CD8-positive, alpha-beta memory T cell (primary cell): ENCODE measurements at places on chromosomes 5 and 9.

- no peak for DNase-seq
Observed at GRCh38 chr5:116506488-116506887, 68.1 kb downstream of the SEMA6A start.

GRCh38 chr9:947985-948384 is 28.5 kb upstream of the DMRT3 start:
- DNase-seq = no peak

DNA sequence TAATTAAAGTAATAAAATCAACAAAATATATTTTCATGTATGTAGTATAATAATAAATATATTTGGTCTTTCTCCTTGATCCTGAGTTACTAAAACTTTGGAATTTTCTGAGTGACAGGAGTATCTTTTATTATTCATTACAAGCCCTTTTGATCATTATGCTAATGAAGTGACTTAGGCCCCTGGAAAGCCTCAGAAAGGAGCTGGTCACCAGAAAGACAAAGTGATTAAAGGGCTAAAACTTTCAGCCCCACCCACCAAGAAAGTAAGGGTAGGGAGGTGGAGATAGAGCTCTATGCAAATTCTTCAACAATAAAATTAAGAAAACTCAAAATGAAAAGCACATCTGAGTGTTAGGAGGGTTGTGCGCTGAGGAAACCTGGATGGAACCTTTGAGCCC is 27.5 kb downstream of the UBQLN1 start:
- DNase-seq = no peak

GRCh38 chr5:112348387-112348786 is 70.7 kb downstream of the EPB41L4A start:
- DNase-seq = no peak

- no peak for DNase-seq
Observed at GRCh38 chr5:119302916-119303897, 52.6 kb upstream of the TNFAIP8 start.

GRCh38 chr5:31702712-31703111 is 63.8 kb downstream of the PDZD2 start:
- no peak for DNase-seq

- no peak for DNase-seq
Observed at GRCh38 chr5:82640916-82641315, 362.8 kb upstream of the RPS23 start.

DNA sequence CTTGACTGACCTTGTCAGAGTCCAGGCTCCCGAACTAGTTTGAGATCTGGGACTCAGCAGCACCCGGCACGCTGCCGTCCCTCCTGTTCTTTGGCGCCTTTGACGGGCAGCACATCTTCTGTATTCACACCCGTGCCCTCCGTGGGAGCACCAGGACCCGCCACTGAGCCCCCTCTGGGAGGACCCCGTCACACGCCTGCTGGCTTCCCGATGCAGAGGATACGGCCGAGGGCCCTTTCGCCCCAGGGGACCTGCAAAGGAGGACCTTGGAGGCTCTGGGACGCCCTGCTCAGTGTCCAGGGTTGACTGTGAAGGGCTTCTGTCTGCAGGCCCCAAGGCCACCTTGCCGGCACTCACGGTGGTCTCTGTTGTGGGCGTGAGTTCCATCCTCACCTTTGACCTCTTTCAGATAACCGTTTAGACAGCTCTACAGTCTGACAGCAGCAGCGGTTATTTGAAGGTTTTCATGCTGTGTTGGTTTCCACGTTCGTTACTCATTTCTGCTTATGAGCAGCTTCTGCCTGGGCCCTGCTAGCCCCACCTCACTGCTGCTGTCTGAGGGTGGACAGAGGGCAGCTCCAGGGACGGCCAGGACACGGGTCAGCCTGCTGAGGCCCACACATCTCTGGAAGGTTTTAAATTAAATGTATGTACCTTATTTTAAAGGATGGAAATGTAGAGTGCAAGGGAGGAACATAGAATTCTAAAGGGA is 12.6 kb upstream of the EXOC3 start:
- DNase-seq = no peak

DNA sequence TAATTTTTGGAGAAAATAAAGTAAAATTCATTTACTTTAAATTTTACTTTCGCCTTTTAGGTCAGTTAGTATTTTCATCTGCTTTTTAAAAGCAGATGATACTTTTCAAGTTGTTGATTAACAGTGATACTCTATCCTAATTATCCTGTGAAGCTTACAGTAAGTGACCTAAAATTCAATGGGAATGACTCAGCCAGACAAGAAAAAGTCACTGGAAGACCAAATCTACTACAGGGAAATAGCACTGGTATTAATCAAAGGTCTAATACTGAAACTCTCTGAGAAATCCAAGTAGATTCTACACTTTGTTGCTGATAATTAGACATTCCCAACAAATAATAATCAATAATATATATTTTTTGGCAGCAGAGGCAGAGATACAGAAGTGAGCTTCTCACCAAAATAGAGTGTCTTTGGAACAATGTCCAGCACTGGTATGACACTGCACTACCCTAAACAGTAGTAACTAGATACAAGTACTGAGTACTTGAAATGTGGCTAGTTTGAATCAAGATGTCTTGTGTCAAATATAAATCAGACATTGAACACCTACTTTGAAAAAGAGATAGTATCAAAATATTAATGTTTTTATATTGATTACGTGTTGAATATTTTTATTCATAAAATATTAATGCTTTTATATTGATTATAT is 22.8 kb upstream of the ELL2 start:
- DNase-seq = no peak

GRCh38 chr5:153718713-153719112 is 228.2 kb downstream of the GRIA1 start:
- no peak for DNase-seq

GRCh38 chr9:127846443-127847177 is 7.8 kb downstream of the ENG start:
- DNase-seq = no peak

- no peak for DNase-seq
Observed at GRCh38 chr9:99021512-99021911, 77.8 kb downstream of the COL15A1 start.

DNA sequence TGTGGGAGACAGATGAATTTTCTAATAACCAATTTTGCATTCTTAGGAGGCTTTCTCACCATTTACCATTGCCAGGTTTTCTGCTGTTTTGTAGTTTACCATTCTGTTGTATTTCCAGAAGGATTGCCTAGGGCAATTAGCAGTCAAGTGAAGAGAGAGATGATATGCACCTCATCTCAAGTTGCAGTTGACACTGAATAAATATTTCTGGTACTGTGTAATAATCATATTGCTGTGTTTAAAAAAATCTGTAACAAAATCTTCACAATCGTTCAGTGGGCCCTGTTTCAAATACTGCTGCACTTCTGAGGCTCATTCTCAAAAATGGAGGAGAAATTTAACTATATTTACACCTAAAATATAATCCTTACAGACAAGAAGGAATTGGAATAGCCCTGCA is 706.1 kb upstream of the PTPRD start:
- DNase-seq = no peak

- no peak for DNase-seq
Observed at GRCh38 chr9:136318111-136318775, 9.1 kb upstream of the GPSM1 start.

DNA sequence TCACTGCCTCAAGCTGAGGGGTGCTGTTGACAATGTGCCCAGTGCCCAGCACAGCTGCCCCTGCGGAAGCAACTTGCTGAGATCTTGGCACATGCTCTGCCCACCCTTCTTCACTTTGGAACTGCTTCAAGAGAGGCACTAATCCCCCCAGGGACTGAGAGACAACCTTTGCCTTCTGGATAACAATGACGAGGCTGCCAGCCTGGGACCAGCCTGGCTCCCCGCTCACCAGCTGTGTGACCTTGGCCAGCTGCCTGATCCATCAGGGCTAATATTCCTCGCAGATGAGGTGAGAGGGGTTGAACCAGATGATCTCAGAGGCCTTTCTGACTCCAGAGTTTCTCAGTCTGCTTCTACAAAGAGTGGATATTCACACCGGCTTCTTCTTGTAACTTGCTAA is 81.0 kb downstream of the SHB start:
- DNase-seq = no peak

DNA sequence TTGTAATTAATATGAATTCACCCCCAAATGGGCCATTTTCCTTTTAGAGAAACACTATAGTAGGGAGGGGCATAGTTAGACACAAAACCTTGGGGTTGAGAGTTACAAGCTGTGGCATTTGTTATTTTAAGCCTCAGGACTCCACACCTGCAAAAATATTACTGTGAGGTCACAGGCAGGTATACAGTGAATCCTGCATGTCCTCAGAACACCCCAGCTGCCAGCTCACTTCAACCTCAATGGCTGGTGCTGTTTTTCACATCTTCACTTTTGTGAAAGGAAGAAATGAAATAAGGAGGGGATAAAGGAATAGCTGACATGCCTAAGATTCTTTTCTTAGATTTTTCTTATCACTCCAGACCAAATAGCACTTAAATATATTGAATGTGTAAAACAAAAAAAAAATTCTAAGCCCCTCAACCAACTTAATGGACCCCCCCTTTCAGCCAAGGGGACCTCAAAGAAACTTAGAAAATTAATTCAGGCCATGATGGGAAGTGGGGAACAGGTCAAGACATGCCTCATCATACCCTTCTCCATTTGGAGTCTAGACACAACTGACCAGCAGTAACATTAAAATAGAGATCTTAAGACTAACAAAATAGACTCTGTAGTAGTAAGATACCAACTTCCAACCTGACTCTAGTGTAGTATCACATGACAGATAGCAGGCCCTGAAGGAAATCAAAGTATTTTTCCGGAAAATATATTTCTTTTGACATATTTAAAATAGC is 9.2 kb downstream of the C9orf85 start:
- no peak for DNase-seq

- DNase-seq = no peak
Observed at GRCh38 chr5:36418152-36418979, 116.7 kb upstream of the RANBP3L start.

DNA sequence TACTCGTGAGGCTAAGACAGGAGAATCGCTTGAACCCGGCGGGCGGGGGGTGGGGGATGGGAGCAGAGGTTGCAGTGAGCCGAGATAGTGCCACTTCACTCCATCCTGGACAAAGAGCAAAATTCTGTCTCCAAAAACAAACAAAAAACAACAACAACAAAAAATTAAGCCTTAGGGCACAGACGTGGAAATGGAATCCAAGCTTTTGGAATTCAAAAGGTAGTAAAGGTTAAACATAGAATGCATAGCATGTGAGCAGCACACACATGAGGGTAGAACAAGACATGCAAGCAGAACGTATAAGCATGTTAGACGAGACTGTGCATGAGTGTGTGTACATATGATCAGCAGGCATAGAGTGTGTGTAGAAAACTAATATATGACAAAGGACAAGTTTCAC is 68.0 kb downstream of the PTBP3 start:
- DNase-seq = no peak

DNA sequence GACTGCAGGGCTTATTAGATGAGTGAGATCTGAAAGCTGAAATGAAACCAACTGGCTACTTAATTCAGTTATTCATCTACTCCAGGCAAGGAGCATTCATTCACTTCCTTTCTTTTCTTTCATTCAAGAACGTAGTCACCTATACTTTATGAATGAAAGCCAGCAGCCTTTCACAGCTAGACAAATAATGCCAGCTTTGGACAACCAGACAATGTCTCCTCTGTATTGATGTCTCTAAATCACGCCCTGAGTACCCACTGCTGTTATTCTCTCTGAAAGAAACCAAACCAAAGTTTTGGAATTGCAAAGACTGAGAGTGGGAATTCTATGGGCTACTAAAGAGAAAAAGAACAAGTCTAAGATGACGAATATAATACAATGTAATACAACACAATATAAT is 121.2 kb upstream of the PTPN3 start:
- DNase-seq = no peak

DNA sequence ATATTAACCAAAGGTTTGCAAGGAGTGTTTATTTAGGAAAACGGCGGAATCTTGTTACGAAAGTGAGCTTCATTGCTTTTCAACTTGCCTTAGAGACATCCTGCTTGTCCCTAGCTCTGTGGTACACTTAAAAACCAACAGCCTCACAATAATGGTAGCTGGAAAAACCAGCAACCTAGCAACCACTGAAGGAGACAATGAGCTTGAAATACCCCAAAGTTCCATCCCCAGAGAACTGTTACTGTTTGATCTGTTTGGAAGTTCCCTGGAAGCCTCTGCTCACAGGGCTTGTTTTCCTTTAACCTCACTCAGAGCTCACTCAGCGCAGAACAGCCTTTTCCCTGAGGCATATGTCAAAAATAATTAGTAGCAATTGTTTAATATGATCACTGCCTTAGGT is 43.2 kb downstream of the SH3TC2 start:
- no peak for DNase-seq

DNA sequence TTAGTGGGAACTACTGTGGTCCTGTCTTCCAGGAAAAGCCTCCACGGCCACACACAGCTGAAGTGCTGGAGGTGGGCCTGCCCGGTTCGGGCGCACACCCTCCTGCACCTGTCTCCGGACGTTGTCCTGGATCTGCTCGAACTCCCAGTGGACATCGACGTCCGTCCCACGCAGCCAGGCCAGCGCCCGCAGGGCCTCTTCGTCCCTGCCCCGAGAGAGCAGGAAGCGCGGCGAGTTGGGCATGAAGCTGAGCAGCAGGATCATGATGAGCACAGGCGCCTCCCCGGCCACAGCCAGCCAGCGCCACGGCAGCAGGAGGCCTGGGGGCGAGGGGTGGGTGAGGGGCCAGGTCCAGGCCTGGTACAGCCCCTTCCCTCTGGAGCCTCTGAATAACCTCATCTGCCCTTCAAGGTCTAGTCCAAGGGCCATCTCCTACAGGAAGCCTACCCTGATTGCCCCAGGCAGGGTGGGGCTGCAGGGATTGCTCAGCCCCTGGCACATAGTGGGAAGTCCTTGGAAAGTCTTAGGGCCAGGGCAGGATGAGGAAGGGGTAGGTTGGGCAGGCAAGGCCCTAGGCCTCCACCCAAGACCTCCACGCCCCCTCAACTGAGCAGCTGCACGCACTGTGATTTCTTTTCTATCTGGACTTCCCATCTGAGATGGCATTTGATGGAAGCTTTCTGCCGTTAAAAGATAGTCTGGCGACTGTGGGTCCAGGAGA is 3.4 kb downstream of the SLC2A6 start:
- DNase-seq = no peak

DNA sequence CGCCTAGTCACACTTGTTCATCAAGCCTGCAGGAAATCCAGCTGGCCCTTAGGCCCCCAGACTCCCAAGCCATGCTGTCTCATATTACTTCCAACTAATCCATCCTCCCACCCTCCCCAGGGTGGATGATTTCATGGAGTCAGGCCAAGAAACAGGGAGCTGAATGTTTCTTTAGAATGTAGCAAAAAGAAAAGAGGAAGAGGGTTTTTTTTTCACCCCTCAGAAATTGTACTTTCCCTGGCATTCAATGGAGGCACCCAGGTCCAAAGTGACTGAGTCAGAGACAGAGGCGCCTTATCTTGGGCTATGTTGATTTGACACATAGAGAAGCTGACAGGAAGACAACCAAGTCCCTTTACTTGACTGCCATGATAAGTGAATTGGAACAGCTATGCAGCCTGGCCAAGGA is 260.2 kb upstream of the NR4A3 start:
- no peak for DNase-seq
